Lower lobe of right lung (tissue), 2 donors: ENCODE measurements at places on chromosomes 13 and 19. TPM values are rescaled to one million over a fixed set of nuclear protein-coding genes. Genes with fewer than 3 reads are reported as not detected.

The AMER2 gene
- not detected for total RNA-seq

The ZNF569 gene
- 5.5 TPM for total RNA-seq

DNA sequence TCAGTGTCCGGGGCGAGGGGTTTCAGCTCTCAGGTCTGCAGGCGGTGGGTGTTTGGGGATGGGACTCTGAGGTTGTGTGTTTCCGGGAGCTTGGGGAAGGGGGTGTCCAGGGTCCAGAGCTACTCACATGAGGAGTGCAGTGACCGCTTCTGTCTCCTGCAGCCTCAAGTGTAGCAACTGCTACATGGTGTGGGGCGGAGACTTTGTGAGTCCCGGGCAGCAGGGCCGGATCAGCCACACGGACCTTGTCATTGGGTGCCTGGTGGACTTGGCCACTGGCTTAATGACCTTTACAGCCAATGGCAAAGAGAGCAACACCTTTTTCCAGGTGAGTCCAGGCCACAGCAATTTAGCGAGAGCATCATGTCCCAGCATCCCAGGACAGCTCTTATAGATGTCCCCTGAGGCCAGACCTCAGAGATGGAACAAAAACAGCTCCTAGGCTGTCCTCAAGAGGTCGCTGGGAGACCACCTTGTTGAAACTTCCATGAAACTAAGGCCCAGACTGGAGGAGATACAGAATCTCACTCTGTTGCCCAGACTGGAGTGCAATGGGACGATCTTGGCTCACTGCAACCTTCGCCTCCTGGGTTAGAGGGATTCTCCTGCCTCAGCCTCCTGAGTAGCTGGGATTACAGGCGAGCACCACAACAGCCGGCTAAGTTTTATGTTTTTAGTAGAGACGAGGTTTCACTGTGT is 44.9 kb downstream of the RYR1 start:
- no peak for DNase-seq
- no peaks in the 10 kb centered on the region for H3K36me3 ChIP-seq
- H3K4me1 ChIP-seq = no peaks in the 10 kb centered on the region
- H3K4me3 ChIP-seq = no peak overlapping the region
- H3K27me3 ChIP-seq = peaks cover 4% of the 10 kb centered on the region
- H3K27ac ChIP-seq = no peak overlapping the region

DNA sequence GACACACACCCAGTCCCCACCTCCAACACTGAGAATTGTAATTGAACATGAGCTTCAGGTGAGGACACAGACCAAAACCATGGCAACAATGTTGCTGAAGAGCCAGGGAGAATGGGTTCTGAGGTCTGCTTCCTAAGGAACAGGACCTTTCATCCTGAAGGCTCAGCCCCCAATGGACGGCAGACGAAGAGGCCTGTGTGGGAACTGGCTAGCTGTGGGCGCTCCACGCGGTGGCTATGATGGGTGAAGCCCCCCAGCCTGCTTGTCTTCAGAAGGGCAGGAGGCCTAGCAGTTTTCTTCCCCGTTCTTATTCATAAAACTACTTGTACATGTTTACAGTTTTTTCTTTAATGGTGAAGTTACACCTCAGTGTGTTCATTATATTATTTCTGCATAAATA is 136.1 kb upstream of the SPACA7 start:
- no peak for DNase-seq
- H3K36me3 ChIP-seq = no peaks in the 10 kb centered on the region
- H3K4me3 ChIP-seq = no peak overlapping the region
- no peaks in the 10 kb centered on the region for H3K4me1 ChIP-seq
- H3K27me3 ChIP-seq = peaks cover 7% of the 10 kb centered on the region
- H3K27ac ChIP-seq = no peak overlapping the region

DNA sequence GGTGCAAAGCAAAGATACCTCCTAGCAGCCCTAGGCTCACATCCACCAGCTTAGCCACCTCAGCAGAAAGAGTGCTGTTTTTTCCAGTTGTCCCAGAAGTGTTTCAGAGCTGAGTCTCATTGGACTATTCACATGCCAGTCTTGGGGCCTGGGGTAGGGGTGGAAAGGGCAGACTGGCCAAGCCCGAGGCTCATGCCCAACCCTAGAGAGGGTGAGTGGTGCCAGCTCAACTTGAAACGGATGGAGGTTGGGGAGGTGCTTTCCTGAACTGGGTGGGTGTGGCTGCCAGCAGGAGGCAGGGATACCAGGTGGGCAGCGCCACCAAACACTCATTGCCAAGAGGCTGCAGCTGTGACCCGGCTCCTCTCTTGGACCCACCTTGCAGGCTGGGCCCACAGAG is 116.9 kb downstream of the DPF1 start:
- no peak overlapping the region for H3K4me3 ChIP-seq
- no peaks in the 10 kb centered on the region for H3K4me1 ChIP-seq
- peaks cover 85% of the 10 kb centered on the region for H3K36me3 ChIP-seq
- H3K27me3 ChIP-seq = no peaks in the 10 kb centered on the region
- no peak for DNase-seq

DNA sequence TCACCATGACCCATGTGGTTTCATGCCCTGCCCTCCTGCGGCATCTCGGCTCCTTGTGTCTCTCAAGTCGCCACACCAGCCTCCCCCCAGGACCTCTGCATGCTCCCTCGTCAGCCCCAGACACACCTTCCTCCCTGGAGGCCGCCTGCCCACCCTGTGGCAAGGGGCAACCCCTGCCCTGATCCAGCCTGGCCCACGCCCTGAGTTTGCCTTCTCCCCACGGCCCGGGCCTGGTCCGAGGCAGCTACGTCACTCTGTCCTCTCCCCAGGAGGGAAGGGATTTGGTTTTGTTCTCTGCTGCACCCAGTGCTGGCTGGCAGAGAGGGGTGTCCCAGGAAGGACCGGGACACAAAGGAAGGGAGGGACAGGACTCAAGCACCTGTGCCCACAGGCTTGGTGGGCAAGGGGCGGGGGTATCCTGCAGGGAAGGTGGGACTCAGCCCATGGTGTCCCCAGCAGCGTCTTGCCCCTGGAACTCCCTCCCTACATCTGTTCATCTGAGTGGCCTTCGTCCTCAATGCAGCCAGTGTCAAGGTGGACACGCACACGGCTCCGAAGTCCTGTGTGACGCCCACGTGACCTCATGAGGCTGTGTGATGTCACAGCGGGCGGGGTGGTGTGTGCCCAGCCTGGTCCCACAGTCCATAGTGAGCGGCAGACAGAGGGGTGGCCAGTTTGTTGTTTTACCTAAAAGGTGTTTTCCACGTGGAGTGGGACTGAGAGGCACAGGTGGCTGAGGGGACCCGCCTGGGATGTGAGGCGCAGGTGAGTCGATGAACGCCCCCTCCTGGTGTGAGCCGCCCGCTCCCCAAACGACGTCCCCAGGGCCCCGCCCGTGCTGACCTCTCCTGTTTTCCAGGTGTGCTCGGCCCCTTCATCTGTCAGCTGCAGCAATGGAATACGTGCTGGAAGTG is at the start of gene TEX29:
TSS of gene TEX29 (plus strand) at position 645 of the 914 bp plus-strand sequence. CDS start at position 894, 249 bp downstream.
- H3K27ac ChIP-seq = no peak within 1 kb of the TSS
- H3K36me3 ChIP-seq = peaks cover 8% of the 10 kb centered on the region
- H3K4me3 ChIP-seq = no peak within 1 kb of the TSS
- H3K4me1 ChIP-seq = no peaks in the 10 kb centered on the region
- no peak for DNase-seq

The C19orf85 gene
- not detected for total RNA-seq

The VSTM1 gene
- total RNA-seq = 1.7 TPM

GRCh38 chr19:43574424-43575155 is 737 bp downstream of the XRCC1 start:
- peak overlapping the region; percentile 86 for H3K27ac ChIP-seq
- peaks cover 4% of the 10 kb centered on the region for H3K36me3 ChIP-seq
- H3K27me3 ChIP-seq = no peaks in the 10 kb centered on the region
- peaks cover 15% of the 10 kb centered on the region for H3K4me1 ChIP-seq

The PSG7 gene
- total RNA-seq = not detected

GRCh38 chr13:27988520-27988919 is at the start of gene URAD:
URAD (minus strand) TSS chr13:27988693; CDS start chr13:27988637, 56 bp downstream.
- no peaks in the 10 kb centered on the region for H3K4me1 ChIP-seq
- no peak for DNase-seq
- no peaks in the 10 kb centered on the region for H3K36me3 ChIP-seq
- no peak within 1 kb of the TSS for H3K27ac ChIP-seq
- H3K27me3 ChIP-seq = peaks cover 48% of the 10 kb centered on the region

The PIBF1 gene
- 28.3 TPM for total RNA-seq

The ZNF700 gene
- total RNA-seq = 13.4 TPM

DNA sequence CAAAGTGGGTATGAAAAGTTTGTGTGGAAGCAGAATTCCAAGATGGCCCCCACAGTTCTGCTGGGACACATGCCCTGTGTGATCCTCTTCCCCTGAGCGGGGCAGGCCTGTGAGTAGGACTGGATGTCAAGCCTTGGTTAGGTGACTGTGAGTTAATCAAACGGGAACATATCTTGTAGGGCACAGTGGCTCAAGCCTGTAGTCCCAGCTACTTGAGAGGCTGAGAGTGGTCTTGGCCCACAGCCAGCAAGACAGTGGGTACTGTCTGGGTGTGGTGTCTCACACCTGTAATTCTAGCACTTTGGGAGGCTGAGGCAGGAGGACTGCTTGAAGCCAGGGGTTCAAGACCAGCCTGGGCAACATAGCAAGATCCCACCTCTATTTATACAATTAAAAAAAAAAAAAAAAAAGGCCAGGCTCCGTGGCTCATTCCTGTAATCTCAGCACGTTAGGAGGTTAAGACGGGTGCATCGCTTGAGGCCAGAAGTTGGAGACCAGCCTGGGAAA is 6.4 kb downstream of the ZNF653 start:
- H3K36me3 ChIP-seq = peaks cover 21% of the 10 kb centered on the region
- H3K27ac ChIP-seq = no peak overlapping the region
- H3K27me3 ChIP-seq = no peaks in the 10 kb centered on the region
- no peaks in the 10 kb centered on the region for H3K4me1 ChIP-seq

- H3K4me1 ChIP-seq = no peaks in the 10 kb centered on the region
- no peak overlapping the region for H3K27ac ChIP-seq
- H3K27me3 ChIP-seq = no peaks in the 10 kb centered on the region
- DNase-seq = no peak
Observed at GRCh38 chr13:92513672-92514071, 712.9 kb upstream of the GPC6 start.

DNA sequence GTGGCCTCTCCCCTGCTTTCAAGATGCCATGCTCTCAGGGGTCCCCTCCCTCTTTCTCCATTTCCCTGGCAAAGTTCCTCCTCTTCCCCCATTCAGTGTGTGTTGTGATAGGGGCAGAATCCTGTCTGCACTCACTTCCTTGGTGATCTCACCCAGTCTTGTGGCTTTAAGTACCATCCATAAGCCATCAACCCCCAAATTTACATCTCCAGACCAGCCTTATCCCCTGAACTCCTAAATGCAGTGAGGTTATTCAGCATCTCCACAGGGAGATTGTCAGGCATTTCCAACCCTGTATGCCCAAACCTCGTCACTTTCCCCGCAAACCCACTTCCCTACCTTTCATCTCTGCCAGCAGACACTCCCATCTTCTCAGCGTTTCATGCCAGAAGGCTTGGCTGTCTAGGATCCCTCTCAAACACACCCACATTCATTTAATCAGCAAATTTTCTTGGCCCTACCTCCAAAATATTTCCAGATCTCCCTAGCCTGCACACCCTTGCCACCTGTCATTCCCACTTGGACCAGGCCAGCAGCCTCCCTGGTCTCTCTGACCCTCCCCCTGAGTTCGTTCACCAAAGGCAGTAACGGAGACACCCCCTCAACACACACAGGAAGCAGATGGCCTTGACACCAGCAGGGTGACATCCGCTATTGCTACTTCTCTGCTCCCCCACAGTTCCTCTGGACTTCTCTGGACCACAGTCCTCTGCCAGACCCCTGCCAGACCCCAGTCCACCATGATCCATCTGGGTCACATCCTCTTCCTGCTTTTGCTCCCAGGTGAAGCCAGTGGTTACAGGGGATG is at the start of gene HCST:
TSS of gene HCST (plus strand) at position 676 of the 808 bp plus-strand sequence. CDS start at position 741, 65 bp downstream.
- peak within 1 kb of the TSS; percentile 80 for H3K4me3 ChIP-seq
- peak within 1 kb of the TSS; percentile 86 for H3K27ac ChIP-seq
- H3K27me3 ChIP-seq = no peaks in the 10 kb centered on the region
- peaks cover 10% of the 10 kb centered on the region for H3K36me3 ChIP-seq
- peak; percentile 45 for DNase-seq

DNA sequence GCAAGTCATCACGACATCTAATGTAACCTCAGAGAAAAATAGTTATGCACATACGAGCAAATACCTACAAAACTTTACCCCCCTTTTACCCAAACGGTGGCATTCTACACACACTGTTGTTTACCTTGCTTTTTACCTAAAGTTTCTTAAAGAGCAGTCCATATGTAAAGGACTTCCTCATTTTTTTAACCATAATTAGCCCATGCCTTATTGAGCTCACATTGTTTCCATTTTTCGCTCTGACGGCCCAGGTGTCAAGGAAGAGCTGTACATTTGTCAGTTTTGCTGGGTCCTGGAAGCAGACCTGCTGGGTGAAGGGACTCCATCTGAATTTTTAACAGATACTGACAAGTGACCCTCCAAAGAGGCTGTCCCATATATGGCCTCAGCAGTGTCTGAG is 89.4 kb downstream of the STK24 start:
- no peaks in the 10 kb centered on the region for H3K36me3 ChIP-seq
- H3K27me3 ChIP-seq = no peaks in the 10 kb centered on the region
- DNase-seq = no peak
- peaks cover 59% of the 10 kb centered on the region for H3K4me1 ChIP-seq

The ZNF587B gene
- total RNA-seq = 12.5 TPM
